ENCODE measurements at places on chromosomes 4 and X.

DNA sequence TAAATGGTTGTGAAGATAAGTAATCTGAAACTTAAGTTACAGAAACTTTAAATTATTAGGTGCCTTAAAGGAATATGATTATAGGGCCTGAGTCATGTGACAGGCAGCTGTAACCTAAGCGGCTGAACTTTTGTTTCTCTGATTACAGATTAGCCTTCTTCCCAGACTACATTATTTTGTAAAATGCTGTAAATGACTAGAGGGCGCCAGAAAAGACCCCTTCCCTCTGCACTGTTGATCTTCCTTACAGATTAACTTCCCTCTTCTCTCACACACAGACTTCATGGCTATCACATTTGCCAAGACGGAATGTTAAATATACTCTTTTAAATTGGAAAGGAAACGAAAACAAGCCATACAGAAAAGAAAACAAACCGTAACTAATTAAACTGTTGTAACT lies 96.6 kb downstream of the EVC2 start:
- DNase-seq: no peak

- no peak for DNase-seq
These were observed 35.0 kb downstream of the PROM1 start for GRCh38 chr4:16048619-16049419.

GRCh38 chr4:8592366-8593263 lies at the start of gene CPZ:
TSS of gene CPZ (plus strand) at chr4:8592765. CDS start at chr4:8592834, 69 bp downstream.
- peak; percentile 66 for DNase-seq

- DNase-seq: peak; percentile 93
These were observed 98.2 kb upstream of the ARSJ start for GRCh38 chr4:114077610-114078009.

DNA sequence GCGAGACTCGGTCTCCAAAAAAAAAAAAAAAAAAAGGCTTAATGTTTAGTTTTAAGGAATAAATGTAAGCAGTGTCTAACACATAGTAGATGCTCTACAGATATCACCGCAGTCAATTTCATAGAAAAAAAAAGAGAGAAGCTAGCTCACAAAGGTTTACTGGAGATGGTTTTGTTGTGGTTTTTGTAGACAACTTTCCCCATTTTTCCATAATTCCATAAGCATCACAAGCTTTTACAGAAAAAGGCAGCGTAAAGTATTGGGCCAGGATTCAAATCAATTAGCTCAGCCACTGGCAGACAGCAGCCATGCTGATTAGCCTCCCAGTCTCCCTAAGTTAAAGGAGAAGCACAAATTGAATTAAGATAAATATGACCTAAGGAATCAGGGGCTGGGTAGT lies 1.5 kb downstream of the GRSF1 start:
- peak; percentile 8 for DNase-seq

GRCh38 chr4:151643564-151643963 lies 117.2 kb downstream of the GATB start:
- no peak for DNase-seq

DNA sequence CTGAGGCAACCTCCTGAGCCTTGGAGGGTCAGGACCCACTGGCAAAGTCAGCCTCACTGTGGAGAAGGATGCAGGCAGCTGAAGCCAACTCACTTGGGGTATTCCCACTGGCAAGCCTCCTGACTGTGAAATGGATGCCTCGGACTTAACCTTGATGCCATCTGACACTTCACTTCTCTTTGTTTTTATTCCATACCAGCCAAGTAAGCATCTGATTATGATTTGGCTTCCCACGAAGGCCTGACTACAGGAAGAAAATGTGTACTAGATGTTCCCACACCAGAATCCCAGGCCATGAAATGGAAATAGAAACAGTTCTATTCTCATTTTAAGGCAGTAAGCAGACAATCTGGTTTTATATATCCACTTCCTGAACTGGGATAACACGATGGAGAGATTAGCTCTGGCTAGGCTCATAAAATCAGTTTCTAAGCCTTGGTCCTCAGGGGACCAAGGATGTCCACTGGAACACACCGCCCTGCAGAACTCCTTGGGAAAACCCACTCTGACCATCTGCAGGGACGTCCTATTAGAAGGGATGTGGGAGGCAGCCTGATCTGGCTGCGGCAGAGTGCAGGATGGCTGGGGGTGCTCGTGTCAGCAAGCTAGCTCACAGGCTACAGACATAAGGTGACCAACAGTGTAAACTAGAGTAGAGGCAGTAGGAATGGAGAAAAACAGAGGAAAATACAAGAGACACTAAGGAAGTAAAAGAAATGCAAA lies 89.3 kb downstream of the TSPAN5 start:
- peak; percentile 21 for DNase-seq

- DNase-seq: peak; percentile 24
These were observed 11.8 kb upstream of the CLDN24 start for GRCh38 chr4:183333983-183334382.

GRCh38 chrX:119685225-119686066 lies 7.5 kb downstream of the SEPTIN6 start:
- DNase-seq: no peak

- no peak for DNase-seq
These were observed 165.6 kb downstream of the PTTG2 start for GRCh38 chr4:38125816-38126215.

DNA sequence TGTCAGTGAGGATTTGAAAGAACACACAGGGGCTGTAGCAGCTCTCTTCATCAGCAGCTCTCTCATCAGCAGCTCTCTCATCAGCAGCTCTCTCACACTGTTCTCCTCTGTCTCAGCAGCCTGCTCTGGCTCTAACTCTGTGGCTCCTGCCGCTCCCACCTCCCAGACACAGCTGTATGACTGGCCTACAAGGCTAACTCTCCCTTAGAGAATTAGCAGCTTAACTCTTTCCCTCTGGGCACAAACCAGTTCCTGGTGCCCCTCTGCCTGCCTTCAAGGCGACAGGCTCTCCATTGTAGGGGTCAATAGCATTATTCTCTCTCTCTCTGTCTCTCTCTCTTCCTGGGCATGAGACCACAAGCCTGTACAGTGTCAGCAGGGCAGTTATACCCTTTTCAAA lies 385.6 kb upstream of the PCDH10 start:
- no peak for DNase-seq

DNA sequence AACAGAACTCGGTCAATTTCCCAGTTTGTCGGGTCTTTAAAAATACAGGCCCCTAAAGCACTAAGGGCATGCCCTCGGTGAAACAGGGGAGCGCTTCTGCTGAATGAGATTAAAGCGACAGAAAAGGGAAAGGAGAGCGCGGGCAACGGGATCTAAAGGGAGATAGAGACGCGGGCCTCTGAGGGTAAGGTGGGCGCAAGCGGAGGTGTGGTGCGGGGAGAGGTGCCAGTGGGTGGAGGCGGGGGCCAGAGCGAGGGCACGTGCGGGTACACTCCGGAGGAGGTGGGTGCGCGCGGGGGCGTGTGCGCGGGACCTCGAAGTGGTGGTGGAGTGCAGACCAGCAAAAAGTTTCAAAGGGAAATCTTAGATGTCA lies 787 bp upstream of the TET2 start:
- no peak for DNase-seq

- no peak for DNase-seq
These were observed 2023.7 kb downstream of the ARAP2 start for GRCh38 chr4:34220601-34221000.

DNA sequence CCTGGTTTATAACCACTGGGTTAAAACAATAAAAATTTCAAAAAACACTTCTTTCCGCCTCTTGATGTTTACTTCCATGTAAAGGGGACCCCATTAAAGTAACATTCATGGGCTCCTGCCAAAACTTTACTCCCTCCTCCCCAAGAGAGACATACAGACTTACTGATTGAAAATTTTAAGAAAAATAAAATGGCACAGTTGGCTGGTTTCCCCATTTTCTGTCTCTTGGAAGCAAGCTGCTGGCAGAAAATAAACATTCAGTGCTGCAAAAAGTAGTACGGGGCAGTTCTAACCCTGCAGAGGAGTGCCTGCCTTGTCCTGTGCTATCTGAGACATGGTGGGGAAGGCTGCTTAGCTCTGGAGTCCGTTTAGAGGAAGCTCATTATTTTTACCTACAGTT lies 187.3 kb upstream of the INTU start:
- DNase-seq: no peak

DNA sequence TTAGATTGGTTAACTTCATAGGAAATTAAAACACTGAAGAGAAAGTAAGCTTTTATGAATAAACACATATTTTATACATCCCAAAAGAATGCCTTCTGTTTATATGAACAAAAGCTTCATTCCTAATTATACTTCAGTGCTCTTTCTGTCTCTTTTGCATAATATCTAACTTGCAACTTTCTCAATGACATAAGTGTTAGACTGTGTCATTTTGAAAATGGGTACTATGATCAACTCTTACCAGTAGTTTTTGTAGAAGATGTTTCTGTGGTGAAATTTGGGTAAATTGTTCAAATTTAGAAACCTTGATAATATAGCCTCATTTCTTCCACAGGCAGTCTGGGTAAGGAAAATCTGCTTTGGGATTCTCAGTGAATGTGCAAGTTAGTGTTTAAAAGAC lies 991.4 kb downstream of the CCSER1 start:
- no peak for DNase-seq

DNA sequence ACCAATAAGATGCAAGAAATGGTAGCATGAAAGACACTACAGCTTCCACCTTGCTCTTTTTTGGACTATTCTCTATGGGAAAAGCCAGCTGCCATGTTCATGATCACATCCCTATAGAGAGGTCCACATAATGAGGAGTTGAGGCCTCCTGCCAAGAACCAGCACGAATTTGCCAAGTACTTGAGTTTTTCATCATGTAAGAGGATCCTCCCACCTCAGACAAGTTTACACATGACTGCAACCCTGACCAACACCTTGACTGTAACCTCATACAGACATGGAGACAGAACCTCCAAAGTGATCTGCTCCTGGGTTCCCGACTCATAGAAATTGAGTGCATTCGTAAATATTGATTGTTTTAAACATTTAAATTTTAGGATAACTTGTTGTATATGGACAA lies 135.2 kb upstream of the TSPAN5 start:
- no peak for DNase-seq

- DNase-seq: peak; percentile 69
These were observed 40.7 kb downstream of the KLHL8 start for GRCh38 chr4:87179751-87180150.

- DNase-seq: no peak
These were observed 8.3 kb upstream of the PIM2 start for GRCh38 chrX:48927123-48927522.

DNA sequence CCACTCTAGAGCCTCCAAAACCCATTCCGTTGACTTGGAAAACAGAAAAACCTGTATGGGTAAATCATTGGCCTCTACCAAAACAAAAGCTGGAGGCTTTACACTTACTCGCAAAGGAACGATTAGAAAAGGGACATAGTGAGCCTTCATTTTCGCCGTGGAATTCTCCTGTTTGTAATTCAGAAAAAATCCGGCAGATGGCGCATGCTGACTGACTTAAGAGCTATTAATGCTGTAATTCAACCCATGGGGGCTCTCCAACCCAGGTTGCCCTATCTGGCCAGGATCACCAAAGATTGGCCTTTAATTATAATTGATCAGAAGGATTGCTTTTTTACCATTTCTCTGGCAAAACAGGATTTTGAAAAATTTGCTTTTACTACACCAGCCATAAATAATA lies 60.8 kb downstream of the ZNF732 start:
- DNase-seq: peak; percentile 8
